Activated naive CD4-positive, alpha-beta T cell treated with anti-CD3 and anti-CD28 coated beads, Interleukin-2, amount 10 ng/mL, durations not matched to agents 7 days and 5 days (primary cell): ENCODE measurements at places on chromosomes 1 and 21.

DNA sequence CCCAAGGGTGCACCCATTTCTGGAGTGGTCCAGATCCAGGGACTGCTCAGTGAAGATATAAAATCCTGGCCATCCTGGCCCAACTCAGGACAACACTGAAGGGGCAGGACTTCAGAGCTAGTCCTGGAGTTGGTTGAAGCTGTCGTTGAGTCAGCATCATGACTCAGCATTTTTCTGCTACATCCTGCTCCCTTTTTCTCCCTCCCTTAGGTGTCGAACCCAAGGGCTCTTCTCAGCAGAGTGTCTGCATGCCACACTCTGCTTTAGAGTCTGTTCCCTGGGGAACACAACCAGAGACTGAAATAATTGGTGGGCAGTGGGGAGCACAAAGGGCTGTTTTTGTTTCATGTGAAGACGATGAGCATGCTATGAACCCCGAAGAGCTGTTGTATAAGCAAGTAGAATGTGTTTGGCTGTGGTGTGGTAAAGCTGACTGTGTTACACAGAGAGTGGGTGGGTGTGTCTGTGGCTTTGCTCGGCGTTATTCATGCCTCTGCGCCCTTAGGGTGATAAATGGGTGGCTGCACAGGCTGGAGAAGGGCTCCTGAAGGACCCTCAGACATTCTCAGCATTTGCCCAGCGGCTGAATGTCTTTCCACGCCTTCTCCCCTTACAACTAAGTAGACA is 167.2 kb downstream of the CYYR1 start:
- no peaks in the 10 kb centered on the region for H3K27me3 ChIP-seq
- H3K27ac ChIP-seq, result peak overlapping the region; percentile 8
- no peaks in the 10 kb centered on the region for H3K36me3 ChIP-seq
- DNase-seq, result no peak
- peaks cover 8% of the 10 kb centered on the region for H3K4me1 ChIP-seq

GRCh38 chr1:37147392-37147831 is 113.1 kb upstream of the GRIK3 start:
- DNase-seq, result no peak
- no peaks in the 10 kb centered on the region for H3K4me1 ChIP-seq
- H3K36me3 ChIP-seq, result no peaks in the 10 kb centered on the region
- no peaks in the 10 kb centered on the region for H3K27me3 ChIP-seq
- no peak overlapping the region for H3K4me3 ChIP-seq
- no peak overlapping the region for H3K27ac ChIP-seq

DNA sequence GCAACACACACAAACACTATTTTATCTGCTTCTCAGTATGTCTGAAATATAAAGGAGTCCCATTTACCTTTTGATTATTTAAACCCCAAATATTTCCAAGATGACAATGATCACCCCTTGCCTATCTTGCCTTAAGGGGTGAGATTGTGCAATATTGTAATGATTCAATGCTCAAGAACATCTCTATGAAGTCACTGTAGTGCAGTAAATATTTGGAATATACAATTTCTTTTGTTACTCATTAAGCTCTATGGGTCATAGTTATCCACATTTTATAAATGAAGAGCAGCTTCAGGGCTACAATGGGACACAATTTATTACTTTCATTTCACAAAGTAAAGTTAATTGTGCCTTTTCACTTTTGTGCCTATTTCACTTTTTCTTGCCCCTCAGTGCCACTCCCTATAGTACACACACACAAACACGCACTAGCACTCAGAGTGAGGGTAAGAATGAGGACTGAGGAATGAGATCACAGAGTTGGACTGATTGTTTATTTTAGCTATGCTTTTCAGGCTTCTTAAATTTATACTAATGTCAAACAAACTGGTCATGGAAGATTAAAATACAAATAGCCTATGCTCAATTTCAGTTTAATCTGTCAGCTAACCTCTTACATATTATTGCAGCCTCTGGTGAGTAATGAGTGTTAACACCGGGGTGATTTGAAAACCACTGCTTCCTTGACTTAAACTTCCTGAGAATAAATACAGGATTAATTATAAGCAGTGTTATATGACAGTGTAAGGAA is 521.0 kb upstream of the B3GALT2 start:
- peaks cover 6% of the 10 kb centered on the region for H3K4me1 ChIP-seq
- no peaks in the 10 kb centered on the region for H3K36me3 ChIP-seq
- no peaks in the 10 kb centered on the region for H3K27me3 ChIP-seq
- DNase-seq, result no peak

- no peak overlapping the region for H3K4me3 ChIP-seq
- H3K36me3 ChIP-seq, result peaks cover 88% of the 10 kb centered on the region
- no peaks in the 10 kb centered on the region for H3K27me3 ChIP-seq
- no peak for DNase-seq
Observed at GRCh38 chr1:100950781-100951180, 54.9 kb downstream of the SLC30A7 start.

- H3K27me3 ChIP-seq, result no peaks in the 10 kb centered on the region
- peaks cover 57% of the 10 kb centered on the region for H3K4me1 ChIP-seq
- H3K36me3 ChIP-seq, result peaks cover 77% of the 10 kb centered on the region
- H3K27ac ChIP-seq, result no peak overlapping the region
- no peak overlapping the region for H3K4me3 ChIP-seq
Observed at GRCh38 chr1:221723848-221724236, 18.0 kb downstream of the DUSP10 start.

GRCh38 chr1:28428990-28429520 is 59.5 kb downstream of the PHACTR4 start:
- H3K27ac ChIP-seq, result no peak overlapping the region
- no peaks in the 10 kb centered on the region for H3K27me3 ChIP-seq
- no peak for DNase-seq
- peaks cover 3% of the 10 kb centered on the region for H3K4me1 ChIP-seq
- H3K36me3 ChIP-seq, result peaks cover 3% of the 10 kb centered on the region

DNA sequence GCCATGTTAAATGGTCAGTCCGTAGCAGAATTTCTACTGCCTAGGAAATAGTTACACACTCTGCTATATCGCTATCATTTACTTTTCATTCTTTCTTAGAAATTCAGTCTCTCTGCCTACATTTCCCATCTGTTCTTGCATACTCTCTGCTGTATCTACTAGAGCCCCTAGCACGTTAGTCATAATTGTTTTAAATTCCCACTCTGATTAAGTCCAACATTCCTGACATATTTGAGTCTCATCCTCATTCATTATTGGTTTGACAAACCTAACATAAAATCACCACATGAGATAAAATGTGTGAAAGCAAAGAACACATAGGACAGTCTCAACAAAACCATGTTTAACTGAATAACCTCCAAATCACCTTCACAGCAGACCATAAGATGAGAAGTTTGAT is 513.6 kb downstream of the PLPP3 start:
- no peaks in the 10 kb centered on the region for H3K36me3 ChIP-seq
- H3K4me3 ChIP-seq, result no peak overlapping the region
- no peak overlapping the region for H3K27ac ChIP-seq
- H3K27me3 ChIP-seq, result no peaks in the 10 kb centered on the region
- no peaks in the 10 kb centered on the region for H3K4me1 ChIP-seq
